ENCODE measurements at places on chromosomes 16 and 17.

DNA sequence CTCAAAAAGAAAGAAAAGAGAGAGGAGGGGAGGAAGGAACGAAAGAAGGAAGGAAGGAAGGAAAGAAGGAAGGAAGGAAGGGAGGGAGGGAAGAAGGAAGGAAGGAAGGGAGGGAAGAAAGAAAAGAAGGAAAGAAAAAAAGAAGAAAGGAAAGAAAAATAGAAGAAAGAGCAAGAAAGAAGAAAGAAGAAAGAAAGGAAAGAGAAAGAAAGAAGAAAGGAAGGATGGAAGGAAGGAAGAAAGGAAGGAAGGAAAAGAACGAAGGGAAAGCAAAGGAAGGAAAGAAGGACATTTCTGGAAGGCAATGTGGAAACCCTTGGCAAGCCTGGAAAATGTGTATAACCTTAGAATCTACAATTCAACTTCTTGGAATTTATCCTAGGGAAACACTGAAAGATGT, 150.4 kb upstream of the LHX1 start:
- no peak for DNase-seq

- DNase-seq: no peak
Measured at GRCh38 chr17:8818654-8819330, 19.6 kb upstream of the MFSD6L start.

DNA sequence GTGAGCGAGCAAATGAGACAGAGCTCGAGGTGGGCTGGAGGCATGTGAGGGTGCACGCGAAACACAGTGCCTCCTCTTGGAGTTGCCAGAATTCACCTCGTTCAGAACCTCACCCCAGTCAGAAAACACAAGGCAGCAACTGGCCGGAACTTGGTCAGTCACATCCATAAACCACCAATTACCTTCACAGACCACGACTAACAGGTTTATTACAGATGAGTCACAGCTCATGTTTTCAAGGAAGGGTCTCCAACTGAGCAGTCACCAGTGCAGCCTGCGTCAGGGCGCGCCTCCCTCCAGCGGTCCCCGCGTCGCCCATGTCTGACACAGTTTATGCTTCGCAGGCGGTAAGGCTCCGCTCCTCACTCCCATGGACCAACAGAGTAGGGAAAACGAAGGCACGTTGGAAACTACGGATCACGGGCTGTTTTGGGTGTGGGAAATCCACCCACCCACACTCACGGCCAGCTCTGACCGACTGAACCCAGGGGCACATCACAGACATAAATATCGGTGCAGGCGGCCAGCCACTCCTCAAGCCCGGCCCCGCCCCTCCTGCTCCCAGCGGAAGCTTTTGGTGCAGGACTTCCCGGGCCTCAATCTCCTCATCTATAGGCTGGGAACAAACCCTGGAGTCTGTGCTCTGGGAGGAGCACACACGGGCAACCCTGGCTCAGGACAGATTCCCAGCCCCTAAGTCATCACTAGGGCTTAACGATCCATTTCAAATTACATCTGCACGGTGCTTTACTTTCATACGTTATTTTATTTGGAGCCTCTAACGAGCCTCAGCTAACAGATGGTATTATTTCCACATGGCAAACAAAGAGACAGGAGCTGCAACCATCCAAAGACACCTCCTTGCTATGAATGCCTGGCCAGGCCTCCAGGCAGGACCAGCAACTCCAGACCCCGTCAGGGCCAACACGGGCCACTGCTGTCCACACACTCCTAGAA, 126.3 kb downstream of the ZNF778 start:
- no peak for DNase-seq

- no peak for DNase-seq
Measured at GRCh38 chr16:16017812-16018211, 68.4 kb downstream of the ABCC1 start.

- DNase-seq: no peak
Measured at GRCh38 chr17:19426631-19427030, 15.6 kb downstream of the RNF112 start.
